ENCODE measurements at places on chromosomes 7 and 10.

DNA sequence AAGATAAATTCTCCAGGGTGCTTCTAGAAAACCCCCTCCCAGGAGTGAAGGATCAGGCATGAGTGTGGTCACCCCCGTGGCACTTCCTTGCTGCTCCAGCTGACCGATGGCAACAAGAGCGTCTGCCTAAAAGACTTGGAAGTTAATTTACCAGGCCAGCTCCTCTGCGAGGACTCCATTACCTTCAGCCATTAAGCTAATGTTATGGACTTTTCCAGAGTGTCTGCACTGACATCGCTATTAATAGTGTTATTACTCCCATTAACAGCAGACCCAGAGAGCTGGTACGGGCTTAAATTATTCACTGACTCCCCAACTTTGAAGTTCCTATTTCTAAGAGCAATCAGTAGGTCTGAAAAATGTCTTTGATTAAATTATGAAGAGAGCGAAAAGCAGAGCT lies 345.8 kb downstream of the PLXNA4 start:
- DNase-seq, result no peak

GRCh38 chr10:14530465-14530864 lies 199.7 kb upstream of the FRMD4A start:
- no peak for DNase-seq

DNA sequence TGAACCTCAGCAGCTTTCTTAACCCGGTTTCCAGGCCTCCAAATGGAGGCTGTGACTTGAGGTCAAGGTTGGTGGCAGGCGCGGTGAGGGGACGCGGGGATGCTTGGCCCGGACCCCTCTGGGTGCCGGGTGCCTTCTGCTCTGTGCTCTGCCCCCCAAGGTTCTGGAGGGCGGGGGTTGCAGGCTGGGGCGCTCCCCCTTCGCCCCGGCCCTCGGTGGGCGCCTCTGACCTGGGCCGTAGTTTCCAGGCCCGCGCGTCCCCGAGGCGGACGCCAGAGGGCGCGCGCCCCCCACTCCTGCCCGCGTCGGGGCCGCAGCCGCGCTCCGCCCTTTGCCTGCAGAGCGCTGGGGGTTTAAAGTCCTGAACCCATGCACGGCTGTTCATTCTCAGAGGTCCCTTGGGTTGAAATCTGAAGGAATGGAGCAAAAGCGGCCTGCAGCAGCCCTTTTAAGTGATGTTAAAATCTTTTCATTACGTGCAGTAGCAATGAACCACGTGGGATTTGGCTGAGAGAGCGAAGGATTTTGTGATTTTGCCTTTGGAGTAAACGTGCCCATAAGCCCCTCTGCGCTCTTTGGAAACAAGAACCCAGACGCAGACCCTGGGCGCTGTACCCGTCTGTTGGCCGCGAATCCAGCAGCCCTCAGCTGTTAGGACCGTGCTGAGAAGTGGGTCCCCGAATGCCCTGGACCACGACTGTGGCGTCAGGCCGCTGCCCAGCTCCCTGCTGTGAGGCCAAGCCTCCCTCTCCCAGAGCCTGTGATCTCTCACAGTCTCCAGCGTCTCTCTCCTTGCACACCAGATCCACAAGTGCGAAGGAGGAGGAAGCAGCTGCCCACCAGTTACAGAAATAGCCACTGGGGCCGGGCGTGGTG lies 135.0 kb downstream of the ACTR3B start:
- no peak for DNase-seq

GRCh38 chr10:122056431-122057094 lies 67.6 kb downstream of the TACC2 start:
- no peak for DNase-seq

DNA sequence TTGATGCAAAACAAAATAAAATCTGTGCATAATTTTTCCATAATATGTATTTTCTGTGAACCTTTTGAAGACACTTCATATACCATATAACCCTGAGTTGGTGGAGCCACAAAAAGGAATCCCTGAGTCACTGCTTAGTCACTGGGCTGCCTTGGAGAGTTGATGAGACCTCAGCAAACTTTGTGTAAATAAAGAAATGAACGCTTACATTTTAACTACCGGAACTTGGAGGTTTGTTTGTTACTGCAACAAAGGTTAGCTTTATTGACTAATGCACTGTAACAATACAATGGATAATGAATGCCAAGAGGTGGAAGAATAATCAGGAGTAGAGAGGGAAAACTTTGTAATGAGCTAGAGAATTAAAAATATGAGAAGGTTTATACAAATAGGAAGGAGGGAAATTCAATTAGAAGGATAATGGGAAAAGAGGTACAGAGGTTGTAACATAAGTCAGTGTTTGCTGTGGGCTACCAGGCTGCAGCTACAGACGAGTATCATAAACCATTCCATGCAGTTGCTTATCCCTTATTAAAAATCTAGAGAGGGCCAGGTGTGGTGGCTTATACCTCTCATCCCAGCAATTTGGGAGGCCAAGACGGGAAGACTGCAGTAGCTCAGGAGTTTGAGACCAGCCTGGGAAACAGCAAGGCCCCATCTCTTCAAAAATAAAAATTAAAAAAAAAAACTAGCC lies 1042.1 kb downstream of the TYW1 start:
- DNase-seq, result no peak

GRCh38 chr7:143936087-143937009 lies 1.3 kb downstream of the OR2F2 start:
- no peak for DNase-seq

GRCh38 chr7:20219446-20220292 lies 2.5 kb upstream of the MACC1 start:
- peak; percentile 16 for DNase-seq

DNA sequence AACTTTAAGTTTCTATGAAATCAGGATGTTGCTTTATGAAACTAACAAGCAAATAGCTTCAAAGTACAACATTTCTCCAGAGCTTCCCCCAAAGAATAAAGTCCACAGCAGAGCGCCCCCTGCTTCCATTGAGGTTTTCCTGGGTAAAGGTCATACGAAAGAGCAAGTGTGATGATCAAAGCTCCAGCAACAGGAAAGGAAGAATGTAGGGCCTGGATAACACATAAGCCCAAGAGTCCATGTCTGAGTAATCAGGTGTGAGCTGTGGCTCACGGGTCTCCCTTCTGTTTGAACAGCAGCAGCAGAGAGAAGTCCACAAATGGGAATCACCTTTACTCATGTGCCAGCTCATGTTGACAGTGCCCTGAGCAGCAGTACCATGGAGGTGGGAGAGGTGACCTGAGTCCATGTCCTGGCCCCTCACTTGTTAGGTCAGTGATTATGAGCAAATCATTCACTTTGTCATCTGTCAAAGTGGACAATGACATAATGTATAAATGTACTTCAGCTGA lies 50.5 kb downstream of the MRPL32 start:
- no peak for DNase-seq

DNA sequence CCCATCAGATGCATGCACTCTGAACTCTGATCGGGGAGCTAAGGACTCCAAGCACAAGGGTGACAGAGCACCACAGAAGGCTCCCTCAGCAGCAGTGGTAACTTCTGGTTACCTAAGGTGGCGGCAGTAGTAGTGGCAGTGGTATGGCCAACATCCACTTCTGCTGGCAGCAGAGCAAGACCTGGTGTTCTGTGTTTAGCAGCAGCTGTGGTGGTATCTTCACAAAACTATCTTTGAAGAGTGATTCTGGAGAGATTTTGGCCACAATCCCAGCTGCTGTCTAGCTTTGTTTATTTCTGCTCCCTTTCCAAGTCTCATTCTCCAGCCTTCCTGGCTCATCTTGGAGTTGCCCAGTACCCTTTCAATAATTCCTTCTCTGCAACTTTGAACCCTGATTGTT lies 102.4 kb upstream of the LRGUK start:
- no peak for DNase-seq

- DNase-seq, result no peak
Observed at GRCh38 chr10:4519658-4520402, 306.2 kb upstream of the AKR1E2 start.

- no peak for DNase-seq
Observed at GRCh38 chr7:101218236-101219125, 516 bp downstream of the ZNHIT1 start.

GRCh38 chr7:111026343-111026742 lies 64.6 kb upstream of the LRRN3 start:
- DNase-seq, result no peak

- DNase-seq, result no peak
Observed at GRCh38 chr10:122492999-122493481, 31.7 kb downstream of the HTRA1 start.

DNA sequence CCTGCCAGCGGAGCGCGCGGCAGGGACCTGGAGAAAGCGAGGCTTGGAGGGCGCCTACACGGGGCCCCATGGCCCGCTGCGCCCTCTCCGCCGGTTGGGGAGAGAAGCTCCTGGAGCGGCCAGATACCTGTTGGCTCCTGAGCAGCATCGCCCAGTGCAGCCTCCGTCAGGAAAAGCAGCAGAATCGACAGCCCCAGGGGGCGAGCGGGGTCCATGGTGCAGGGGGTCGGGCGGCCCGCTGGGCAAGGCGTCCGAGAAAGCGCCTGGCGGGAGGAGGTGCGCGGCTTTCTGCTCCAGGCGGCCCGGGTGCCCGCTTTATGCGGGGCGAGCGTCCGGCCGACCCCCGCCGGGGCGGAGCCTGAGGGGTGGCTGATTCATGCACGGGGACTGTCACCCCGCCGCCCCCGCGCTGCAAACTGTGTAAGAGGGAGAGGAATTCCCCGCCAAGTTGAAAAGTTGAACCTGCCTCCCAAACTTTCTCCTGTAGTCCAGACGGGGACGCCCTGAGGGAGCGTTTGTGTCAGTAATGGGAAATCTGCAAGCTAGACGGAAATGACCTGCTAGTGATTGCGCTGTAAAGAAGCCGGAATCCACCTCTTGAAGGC lies at the start of gene TFPI2:
Gene TFPI2 (minus strand): TSS at position 290 of the 605 bp plus-strand sequence. CDS start 75 bp downstream, at position 215.
- DNase-seq, result peak; percentile 13

GRCh38 chr7:82723411-82723810 lies 279.8 kb upstream of the CACNA2D1 start:
- no peak for DNase-seq

GRCh38 chr7:2403718-2404648 lies 572 bp downstream of the CHST12 start:
- DNase-seq, result no peak

DNA sequence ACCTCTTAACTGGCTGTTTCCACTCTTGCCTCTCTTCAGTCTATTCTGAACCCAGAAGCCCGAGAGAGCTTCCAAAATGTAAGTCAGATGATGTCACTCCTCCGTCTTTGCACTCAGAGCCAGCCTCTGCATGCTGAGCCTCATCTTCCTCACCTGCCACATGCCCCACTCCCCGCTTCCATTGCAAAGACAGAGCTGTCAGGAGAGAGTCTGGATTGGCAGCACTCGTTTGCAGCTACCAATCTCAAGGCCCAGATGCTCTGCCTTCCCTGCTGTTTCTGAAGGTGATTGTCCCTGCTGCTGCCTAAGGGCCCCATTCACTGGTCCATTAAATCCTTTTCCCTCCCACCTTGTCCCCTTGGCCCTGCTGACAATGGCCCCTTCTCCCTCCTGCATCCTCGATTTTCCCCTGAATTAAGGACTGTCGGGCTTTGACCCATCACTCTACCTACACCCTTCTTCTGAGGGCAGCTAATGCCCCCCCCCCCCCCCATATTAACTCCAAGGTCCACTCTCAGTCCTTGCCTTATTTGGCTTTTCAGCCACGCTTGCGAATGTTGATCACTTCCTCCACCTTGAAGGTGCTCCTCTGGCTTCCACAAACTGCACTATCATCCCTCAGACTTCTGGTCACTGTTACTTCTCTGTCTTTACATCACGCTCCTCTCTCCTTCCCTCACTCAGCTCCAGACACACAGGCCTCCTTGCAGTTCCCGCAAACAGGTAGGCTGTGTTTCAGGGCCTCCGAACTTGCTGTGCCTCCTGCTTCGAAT lies 98.5 kb downstream of the CHN2 start:
- DNase-seq, result no peak

GRCh38 chr10:71396084-71396710 lies 523 bp upstream of the CDH23 start:
- DNase-seq, result no peak

DNA sequence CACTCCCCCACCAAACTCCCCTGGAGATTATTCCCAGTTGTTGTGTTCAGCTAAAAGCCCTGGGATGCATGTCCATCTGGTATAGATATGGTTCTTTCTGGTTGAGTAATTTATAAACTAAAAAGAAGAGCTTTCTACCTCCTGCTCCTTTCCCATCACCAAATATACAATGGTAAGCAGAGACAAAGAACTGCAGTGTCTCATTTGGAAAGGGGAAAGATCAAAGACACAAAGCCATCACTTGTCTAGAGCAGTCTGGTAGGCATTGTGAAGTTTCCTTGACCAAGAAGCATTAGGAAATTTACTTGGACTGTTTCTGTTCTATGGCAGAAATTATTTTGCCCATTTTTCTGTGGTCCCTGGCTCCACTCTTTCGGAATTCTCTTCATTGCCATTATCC lies 24.9 kb upstream of the PANK1 start:
- no peak for DNase-seq

GRCh38 chr7:142100634-142101033 lies 10.9 kb upstream of the MGAM2 start:
- no peak for DNase-seq
